ENCODE measurements at places on chromosomes 2 and 18.

- no peak for DNase-seq
Measured at GRCh38 chr2:42096869-42097591, 49.2 kb downstream of the PKDCC start.

- no peak for DNase-seq
Measured at GRCh38 chr18:5895876-5896740, 786 bp upstream of the TMEM200C start.

DNA sequence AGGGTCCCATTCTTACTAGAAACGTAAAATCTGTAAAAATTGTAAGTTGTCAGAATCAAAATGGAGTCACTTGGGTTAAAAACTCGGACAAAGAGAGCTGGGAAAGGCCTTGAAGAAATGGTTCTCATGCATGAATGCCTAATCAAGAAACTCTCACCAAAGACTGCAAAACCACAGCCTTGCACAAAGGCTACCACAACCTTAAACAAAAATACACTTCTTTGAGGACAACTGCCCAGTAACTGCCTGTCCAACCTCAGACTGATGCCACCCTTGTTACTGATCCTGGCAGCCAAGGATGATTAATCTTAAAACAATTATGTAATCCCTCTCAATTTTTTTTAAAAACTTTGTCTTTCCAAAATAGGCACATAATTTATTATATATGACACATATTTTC, 299.3 kb downstream of the CCDC85A start:
- DNase-seq, result no peak

DNA sequence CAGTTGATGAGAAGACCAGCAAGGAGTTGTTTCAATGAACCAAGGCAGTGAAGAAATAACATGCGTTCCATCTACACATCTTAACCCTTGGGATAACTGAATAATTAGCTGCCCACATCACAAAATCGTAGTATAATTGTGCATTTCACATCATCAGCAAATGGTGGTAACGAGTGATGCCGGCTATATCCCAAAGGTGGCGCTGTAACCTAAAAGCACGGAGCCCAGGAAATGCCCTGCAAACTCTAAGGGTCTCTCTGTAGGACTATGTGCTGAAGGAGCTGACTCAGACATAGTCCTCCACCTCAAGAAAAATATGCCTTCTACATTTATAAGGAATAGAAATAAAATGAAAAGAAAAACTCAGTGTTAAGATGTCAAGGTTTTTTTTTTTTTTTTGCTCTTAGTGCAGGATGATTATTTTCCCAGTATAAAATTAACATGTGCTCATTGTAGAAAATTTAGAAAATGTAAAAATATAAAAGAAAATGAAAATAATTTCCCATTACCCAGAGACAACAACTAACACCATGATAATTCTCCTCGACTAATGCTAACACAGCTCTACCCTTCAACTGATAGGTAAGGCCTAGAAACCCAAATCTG, 23.1 kb upstream of the DSG3 start:
- no peak for DNase-seq

GRCh38 chr2:11248-11941, 34.9 kb downstream of the FAM110C start:
- DNase-seq, result no peak

DNA sequence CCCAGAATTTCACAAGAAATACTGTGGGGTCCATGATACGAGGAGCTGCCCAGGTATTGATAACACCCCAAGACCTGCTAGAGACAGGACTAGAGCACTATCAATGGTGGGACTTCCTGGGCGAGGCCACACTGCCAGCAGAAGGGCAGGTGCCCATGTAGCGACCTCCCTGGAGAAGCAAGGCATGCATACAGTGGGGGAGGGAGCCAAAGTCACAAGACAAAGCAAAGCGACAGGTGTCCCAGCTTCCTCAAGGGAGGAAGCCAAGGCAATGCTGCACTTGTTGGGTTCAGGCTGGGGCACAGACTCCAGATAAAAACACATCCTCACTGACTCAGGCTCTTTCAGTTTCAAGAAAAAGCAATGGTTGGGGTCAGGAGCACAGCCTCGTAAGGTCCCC, 7.5 kb downstream of the CD207 start:
- DNase-seq, result no peak

GRCh38 chr2:25309402-25309801, 32.3 kb downstream of the DNMT3A start:
- DNase-seq, result peak; percentile 12

DNA sequence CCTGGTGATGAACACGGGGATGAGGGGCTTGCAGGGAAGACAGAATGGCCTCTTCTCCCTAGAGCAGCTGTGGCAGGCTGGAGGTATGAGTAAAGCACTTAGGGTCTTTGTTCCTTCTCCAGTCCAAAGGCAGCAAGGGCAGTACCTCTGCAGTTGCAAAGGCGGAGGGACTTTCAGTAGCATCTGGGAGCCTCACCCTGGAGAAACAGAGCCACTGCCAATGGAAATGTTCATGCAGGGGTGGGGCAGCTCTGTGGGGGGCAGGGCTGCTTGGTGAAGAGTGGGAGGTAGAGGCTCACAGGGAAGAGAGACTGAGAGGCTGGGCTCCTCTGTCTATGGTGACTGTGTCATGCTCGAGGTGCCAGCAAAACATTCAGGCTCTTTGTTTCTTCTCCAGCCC, 344.1 kb upstream of the CHAC2 start:
- DNase-seq, result no peak

GRCh38 chr2:240852671-240853314, 15.8 kb upstream of the AGXT start:
- no peak for DNase-seq

- no peak for DNase-seq
Measured at GRCh38 chr2:218815649-218816048, 16.0 kb downstream of the PRKAG3 start.

GRCh38 chr2:65383541-65384488, 48.6 kb downstream of the SPRED2 start:
- no peak for DNase-seq

- no peak for DNase-seq
Measured at GRCh38 chr2:232431705-232432590, 24.0 kb upstream of the ALPI start.

GRCh38 chr2:126656431-126657147, 631 bp downstream of the GYPC start:
- DNase-seq, result no peak

DNA sequence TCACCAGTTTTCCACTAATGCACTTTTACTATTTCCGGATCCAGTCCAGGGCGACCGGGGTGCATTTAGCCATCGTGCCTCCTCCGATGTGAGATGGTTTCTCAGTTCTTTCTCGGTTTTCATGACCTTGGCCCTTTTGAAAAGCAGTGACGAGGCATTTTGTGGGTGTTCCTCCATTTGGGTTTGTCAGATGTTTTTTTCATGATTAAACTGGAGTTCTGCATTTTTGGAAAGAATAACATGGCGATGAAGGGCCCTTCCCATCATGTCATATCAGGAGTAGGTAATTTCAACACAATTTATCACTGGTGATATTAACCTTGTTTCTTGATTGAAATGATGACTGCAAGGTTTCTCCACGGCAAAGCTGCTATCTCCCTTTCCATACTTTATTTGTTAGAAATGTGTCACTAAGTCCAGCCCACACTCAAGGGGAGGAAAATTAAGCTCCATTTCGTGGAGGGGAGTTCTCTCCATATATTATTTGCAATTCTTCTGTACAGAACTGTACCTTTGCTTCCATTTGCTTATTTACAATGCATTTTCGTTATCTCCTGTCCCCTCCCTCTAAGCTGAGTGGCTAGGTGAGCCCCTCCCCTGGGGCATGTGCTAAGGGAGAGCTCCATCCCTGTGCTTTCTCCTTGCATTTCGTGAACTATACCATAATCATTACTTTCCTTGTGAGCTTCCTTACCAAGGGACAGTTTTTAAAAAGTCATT, 8.9 kb upstream of the KLF11 start:
- no peak for DNase-seq

DNA sequence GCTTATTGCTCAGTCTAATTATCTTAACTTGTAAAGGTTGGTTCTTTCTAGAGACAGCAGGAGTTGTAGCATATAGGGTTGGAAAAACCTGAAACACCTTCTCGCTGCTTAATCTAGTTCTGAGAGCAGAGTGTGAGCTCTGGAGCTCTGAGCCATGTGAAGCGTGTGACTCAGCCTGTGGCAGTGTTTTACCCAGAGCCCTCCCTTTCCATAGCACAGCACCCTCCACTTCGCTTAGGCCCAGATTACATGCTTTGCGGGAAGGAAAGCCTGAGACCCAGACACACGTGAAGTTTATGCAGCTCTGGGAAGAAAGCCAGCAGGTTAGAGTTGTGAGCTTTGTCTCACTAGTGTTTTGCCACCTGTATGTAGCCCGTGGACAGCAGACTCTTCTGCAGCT, 74.5 kb downstream of the INPP4A start:
- DNase-seq, result no peak

DNA sequence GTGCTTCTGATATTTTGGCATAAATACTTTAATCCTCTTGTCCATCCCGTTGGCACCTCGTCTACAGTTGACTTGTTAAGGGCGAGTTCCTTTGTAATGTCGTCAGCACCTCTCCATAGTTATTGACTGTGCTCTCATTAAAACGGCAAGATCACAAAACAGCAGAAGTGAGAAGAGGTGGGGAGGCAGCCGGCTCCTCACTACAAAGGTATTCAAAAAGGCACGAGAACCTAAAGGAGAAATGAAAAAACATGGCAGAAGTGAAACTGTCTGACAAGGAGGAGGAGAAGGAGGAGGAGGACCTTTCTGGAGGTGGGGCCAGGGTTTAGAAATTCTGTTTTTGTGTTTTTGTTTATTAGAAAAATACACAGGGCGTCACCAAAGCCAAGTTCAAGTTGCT, 235.6 kb downstream of the BCL11A start:
- DNase-seq, result no peak

- DNase-seq, result no peak
Measured at GRCh38 chr2:224885291-224885690, 157.0 kb downstream of the DOCK10 start.

DNA sequence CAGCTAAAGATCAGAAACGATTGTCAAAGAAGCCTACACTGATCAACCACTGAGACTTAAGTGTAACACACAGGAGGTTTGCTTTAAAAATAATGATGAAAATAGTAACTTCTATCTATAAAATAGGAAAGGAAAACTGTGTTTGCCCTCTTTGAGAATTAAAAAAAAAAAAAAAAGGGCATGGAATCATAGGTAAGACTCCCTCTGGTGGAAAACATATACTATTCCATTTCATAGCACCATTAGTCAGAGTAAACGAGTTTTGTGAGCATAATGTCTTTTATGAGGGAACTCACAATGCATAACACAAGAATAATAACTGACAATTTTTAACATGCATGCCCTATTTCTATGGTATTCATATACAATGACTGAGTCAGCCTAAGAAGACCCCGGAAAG, 36.3 kb downstream of the SLC35F5 start:
- peak; percentile 22 for DNase-seq

GRCh38 chr2:201084863-201085262, 13.1 kb downstream of the NDUFB3 start:
- DNase-seq, result no peak

- DNase-seq, result no peak
Measured at GRCh38 chr2:201406077-201406662, 45.1 kb downstream of the TRAK2 start.

DNA sequence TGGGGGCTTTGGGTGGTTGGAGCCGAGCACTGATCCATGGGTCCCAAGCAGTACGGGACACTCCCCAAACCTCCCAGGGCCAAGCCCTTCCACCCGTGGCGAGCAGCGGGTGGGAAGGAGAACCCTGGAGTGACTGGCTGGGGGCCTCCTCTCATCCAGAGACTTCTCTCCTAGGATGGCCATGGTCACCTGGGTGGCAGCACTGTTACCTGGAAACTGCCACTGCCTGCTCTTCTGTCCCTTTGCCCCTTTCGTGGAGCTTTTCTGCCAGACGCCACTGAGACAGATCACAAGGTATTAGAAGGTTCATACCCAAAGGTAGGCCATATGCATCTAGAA, 26.9 kb downstream of the CENPO start:
- no peak for DNase-seq

GRCh38 chr2:224650815-224651439, 65.2 kb downstream of the CCDC195 start:
- peak; percentile 34 for DNase-seq

DNA sequence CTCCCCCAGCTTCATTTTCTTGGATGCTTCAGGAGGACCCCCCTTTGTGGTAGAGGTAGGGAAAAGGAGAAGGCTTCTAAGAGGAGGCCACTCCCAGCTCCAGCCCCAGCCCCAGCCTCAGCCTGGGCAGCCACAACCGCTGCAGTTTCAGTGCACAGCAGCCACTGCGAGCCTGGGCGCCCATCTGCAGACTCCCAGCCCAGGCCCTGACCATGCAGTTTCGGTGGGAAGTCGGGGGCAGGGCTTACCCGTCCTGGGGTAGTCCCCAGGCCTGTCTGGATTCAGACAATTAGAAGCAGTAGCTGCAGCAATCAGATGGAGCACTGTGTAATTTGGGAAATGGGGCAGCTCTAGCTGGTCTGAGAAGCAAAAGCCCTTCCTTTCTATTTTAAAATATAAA, 28.6 kb downstream of the ITM2C start:
- no peak for DNase-seq

DNA sequence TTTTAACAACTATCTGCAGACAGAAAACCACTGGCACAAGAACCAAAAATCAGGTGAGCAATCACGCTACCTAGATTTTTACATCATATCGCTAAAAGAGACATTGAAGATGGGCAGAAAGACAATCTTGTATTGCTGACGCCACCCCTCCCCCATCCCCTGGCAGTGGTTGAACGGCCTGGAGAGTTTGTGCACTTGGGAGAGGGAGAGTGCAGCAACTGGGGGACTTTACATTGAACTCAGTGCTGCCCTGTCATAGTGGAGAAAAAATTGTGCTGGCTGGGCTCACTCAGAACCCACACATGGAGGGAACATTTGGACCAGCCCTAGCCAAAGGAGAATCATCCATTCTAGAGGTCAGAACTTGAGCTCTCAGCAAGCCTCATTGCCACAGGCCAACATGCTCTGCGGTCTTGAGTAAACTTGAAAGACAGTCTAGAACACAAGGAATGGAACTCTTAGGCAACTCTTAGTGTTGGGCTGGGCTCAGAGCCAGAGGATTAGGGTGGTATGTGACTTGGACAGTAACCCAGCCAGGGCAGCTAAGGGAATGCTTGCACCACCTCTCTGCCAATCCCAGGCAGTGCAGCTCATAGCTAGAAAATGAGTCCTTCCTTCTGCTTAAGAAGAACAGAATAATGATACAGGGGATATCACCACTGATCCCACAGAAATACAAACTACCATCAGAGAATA, 220.0 kb upstream of the CYP26B1 start:
- no peak for DNase-seq

DNA sequence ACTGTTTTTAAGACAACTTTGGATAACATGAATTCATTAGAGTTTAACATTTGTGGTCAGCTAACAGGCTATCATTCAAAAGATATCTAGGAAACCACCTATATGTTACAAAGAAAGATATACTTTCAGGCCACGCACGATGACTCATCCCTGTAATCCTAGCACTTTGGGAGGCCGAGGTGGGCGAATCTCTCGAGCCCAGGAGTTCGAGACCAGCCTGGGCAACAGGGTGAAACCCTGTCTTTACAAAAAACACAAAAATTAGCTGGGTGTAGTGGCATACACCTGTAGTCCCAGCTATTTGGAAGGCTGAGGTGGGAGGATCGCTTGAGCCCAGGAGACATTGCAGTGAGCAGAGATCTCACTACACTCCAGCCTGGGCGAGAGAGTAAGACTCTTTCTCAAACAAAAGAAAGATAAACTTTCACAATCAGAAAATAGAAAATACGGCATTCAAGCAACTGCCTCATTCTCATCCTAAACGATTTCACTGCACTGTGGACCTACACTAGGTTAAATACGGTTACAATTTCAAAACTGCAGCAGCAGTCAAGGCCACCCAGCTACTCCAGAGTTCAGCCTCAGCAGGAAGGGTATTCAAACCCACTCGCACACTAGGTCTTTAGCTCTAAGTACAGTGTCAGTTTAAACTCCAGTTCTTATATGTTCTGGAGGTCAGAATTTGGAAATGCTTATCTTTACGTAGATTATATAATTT, 250.0 kb upstream of the SLC39A10 start:
- no peak for DNase-seq
